ENCODE measurements at places on chromosomes 3 and 15.
A peak's percentile ranks its signal among the peaks of the same experiment; 100 is the strongest.

DNA sequence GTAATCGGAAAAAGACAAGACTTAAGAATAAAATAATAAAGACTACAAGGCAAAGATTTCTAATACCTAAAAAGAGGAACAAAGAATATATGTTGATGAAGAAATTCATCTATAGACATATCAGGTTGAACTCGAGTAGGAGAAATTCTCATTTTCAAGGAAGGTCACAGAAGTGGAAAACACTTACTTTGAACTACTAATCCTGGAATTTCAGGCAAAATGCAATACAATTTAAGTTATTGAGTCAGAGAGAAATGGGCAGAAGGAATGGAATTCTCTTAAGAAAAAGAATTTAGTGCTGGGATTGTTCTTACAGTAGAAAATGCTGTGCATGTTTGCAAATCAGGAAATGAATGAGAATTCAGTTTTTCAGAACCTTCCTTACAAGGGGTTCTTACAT lies 135.9 kb upstream of the TGFBR2 start:
- no peak for ATAC-seq
- H3K27ac ChIP-seq: no peak overlapping the region
- no peaks in the 10 kb centered on the region for H3K36me3 ChIP-seq
- no peaks in the 10 kb centered on the region for H3K27me3 ChIP-seq

- H3K27ac ChIP-seq: no peak overlapping the region
- H3K27me3 ChIP-seq: peaks cover 6% of the 10 kb centered on the region
- no peaks in the 10 kb centered on the region for H3K4me1 ChIP-seq
- H3K36me3 ChIP-seq: no peaks in the 10 kb centered on the region
- no peak overlapping the region for H3K4me3 ChIP-seq
Measured at GRCh38 chr15:65824031-65824743, 32.1 kb upstream of the DENND4A start.

GRCh38 chr15:60255390-60255789 lies 142.4 kb downstream of the ANXA2 start:
- no peak for ATAC-seq
- H3K4me1 ChIP-seq: no peaks in the 10 kb centered on the region
- H3K27ac ChIP-seq: no peak overlapping the region
- no peaks in the 10 kb centered on the region for H3K27me3 ChIP-seq

- ATAC-seq: no peak
- no peaks in the 10 kb centered on the region for H3K4me1 ChIP-seq
- no peak overlapping the region for H3K27ac ChIP-seq
Measured at GRCh38 chr3:58462829-58463180, 29.1 kb upstream of the KCTD6 start.

DNA sequence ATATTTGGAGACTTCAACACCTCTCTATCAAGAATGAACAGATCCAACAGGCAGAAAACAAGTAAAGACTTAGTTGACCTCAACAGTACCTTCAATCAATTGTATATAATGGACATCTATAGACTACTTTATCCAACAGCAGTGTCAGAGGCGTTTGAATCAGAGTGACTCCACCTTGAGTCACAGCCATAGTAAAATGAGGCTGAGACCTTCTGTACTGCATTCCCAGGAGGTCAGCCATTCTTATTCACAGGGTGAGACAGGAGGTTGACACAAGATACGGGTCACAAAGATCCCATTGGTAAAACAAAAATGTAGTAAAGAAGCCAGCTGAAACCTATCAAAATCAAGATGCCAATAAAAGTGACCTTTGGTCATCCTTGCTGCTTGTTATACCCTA lies 299.8 kb downstream of the CNTN3 start:
- no peak overlapping the region for H3K27ac ChIP-seq
- H3K4me3 ChIP-seq: no peak overlapping the region
- no peaks in the 10 kb centered on the region for H3K36me3 ChIP-seq
- no peak for ATAC-seq
- H3K4me1 ChIP-seq: no peaks in the 10 kb centered on the region

DNA sequence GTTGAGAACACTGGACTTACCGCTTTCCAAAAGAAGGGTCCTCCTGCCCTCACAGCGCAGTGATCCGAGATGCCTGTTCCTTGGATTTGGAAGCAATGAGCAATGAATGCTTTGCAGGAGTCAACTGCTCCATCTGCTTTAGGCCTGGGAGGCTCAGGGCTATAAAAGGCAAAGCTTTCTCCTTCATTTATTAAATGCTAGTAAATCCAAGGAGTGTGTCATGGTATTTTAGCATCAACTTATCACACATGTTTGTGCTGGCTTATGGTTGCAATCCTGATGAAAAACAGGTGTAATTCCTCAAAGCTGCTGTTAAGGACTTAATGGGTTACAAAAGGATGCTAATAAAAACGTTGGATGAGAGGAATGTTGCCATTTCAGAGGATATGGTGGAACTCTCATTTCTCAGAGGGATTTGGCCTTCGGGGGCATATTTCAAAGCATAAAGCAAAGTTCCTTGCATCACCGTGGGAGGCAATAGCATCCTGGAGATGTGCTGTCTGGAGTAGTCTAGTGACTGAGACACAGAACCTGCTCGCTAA lies 158.5 kb upstream of the TPM1 start:
- peak overlapping the region; percentile 90 for H3K27ac ChIP-seq
- H3K27me3 ChIP-seq: no peaks in the 10 kb centered on the region
- ATAC-seq: peak; percentile 70
- no peaks in the 10 kb centered on the region for H3K36me3 ChIP-seq
- peak overlapping the region; percentile 27 for H3K4me3 ChIP-seq

GRCh38 chr3:108564564-108564963 lies 24.7 kb downstream of the CIP2A start:
- peaks cover 6% of the 10 kb centered on the region for H3K36me3 ChIP-seq
- no peak for ATAC-seq
- no peaks in the 10 kb centered on the region for H3K27me3 ChIP-seq

DNA sequence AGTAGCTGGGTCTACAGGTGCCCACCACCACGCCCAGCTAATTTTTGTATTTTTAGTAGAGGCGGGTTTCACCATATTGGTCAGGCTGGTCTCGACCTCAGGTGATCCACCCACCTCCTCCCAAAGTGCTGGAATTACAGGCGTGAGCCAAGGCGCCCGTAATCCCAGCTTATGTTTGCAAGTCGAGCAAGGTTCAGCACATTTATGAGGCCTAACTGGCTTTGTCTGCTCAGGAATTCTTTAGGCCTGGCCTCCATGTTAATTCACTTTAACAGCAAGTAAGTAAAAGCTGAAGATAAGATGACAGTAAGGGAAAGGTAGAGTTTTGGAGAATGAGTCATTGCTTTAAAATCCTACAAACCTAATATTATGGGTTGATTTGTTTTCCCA lies 24.6 kb downstream of the SIDT1 start:
- ATAC-seq: no peak
- no peaks in the 10 kb centered on the region for H3K27me3 ChIP-seq
- no peaks in the 10 kb centered on the region for H3K36me3 ChIP-seq
- H3K4me1 ChIP-seq: no peaks in the 10 kb centered on the region

- no peaks in the 10 kb centered on the region for H3K4me1 ChIP-seq
- H3K4me3 ChIP-seq: no peak overlapping the region
- ATAC-seq: no peak
- H3K36me3 ChIP-seq: no peaks in the 10 kb centered on the region
- H3K27me3 ChIP-seq: peaks cover 12% of the 10 kb centered on the region
- H3K27ac ChIP-seq: no peak overlapping the region
Measured at GRCh38 chr15:68921926-68922325, 8.4 kb upstream of the SPESP1 start.

GRCh38 chr3:116863822-116864589 lies 154.4 kb downstream of the TUSC7 start:
- ATAC-seq: peak; percentile 34
- H3K36me3 ChIP-seq: no peaks in the 10 kb centered on the region
- peak overlapping the region; percentile 31 for H3K4me3 ChIP-seq
- H3K4me1 ChIP-seq: no peaks in the 10 kb centered on the region
- no peak overlapping the region for H3K27ac ChIP-seq
- no peaks in the 10 kb centered on the region for H3K27me3 ChIP-seq

- H3K27me3 ChIP-seq: no peaks in the 10 kb centered on the region
- H3K4me3 ChIP-seq: no peak overlapping the region
- H3K27ac ChIP-seq: no peak overlapping the region
- no peaks in the 10 kb centered on the region for H3K4me1 ChIP-seq
Measured at GRCh38 chr15:79339588-79340314, 28.8 kb downstream of the TMED3 start.

- H3K4me1 ChIP-seq: no peaks in the 10 kb centered on the region
- H3K36me3 ChIP-seq: peaks cover 9% of the 10 kb centered on the region
- no peak overlapping the region for H3K27ac ChIP-seq
- ATAC-seq: no peak
- H3K4me3 ChIP-seq: no peak overlapping the region
Measured at GRCh38 chr3:146177519-146177918, 16.5 kb upstream of the PLOD2 start.

GRCh38 chr3:18791182-18791581 lies 357.1 kb upstream of the KCNH8 start:
- H3K27ac ChIP-seq: no peak overlapping the region
- H3K36me3 ChIP-seq: no peaks in the 10 kb centered on the region
- ATAC-seq: no peak

GRCh38 chr3:10249833-10250232 lies 1.6 kb downstream of the TATDN2 start:
- H3K4me3 ChIP-seq: peak overlapping the region; percentile 56
- no peaks in the 10 kb centered on the region for H3K27me3 ChIP-seq

GRCh38 chr15:29859973-29860715 lies 37.9 kb upstream of the TJP1 start:
- H3K27me3 ChIP-seq: no peaks in the 10 kb centered on the region
- no peaks in the 10 kb centered on the region for H3K36me3 ChIP-seq
- no peak overlapping the region for H3K27ac ChIP-seq
- H3K4me3 ChIP-seq: no peak overlapping the region
- H3K4me1 ChIP-seq: no peaks in the 10 kb centered on the region

GRCh38 chr3:107345822-107346405 lies 31.3 kb upstream of the CCDC54 start:
- ATAC-seq: no peak
- H3K36me3 ChIP-seq: no peaks in the 10 kb centered on the region
- H3K4me1 ChIP-seq: no peaks in the 10 kb centered on the region
- H3K27ac ChIP-seq: no peak overlapping the region
- no peaks in the 10 kb centered on the region for H3K27me3 ChIP-seq

GRCh38 chr15:49627407-49627877 lies 6.6 kb downstream of the DTWD1 start:
- peaks cover 62% of the 10 kb centered on the region for H3K36me3 ChIP-seq
- H3K4me1 ChIP-seq: no peaks in the 10 kb centered on the region
- H3K4me3 ChIP-seq: no peak overlapping the region
- H3K27me3 ChIP-seq: no peaks in the 10 kb centered on the region

DNA sequence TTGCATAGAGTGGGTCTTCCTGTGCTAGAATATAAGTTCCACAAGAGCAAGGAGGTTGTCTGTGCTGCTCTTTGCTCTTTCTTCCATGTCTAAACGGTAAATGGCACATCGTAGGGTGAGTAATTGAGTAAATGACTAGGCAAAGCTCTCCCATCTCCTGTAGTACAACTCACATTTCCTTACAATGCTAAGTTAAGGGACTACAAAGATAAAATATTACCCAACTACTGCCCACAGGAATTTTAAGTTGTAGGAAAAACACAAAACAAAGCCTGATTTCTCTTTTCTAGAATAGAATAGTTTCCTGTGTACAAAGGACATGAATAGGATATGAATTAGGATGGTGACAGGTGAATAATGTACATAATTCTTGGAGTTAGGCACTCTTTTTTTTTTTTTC lies 19.9 kb upstream of the LRIG1 start:
- no peaks in the 10 kb centered on the region for H3K36me3 ChIP-seq
- H3K27ac ChIP-seq: no peak overlapping the region
- no peaks in the 10 kb centered on the region for H3K27me3 ChIP-seq
- no peak for ATAC-seq
- H3K4me1 ChIP-seq: no peaks in the 10 kb centered on the region

DNA sequence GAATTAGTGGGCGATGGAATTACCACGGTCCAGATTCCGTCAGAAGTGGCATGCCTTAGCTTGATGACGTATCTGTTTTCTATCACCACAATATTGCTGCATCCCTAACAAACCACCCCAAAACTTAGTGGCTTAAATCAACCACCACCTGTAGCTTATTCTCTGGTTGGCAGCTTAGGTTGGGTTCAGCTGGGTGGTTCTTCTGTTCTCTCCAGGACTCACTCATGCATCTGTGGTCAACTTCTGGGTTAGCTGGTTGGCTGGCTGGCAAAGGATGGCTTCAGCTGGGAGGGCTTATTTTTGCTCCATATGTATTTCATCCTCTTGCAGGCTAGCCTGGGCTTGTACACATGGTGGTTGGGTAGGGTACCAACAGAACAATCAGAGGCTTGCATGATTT lies 288.8 kb upstream of the LRRFIP2 start:
- H3K27me3 ChIP-seq: no peaks in the 10 kb centered on the region
- no peaks in the 10 kb centered on the region for H3K36me3 ChIP-seq
- H3K4me1 ChIP-seq: peaks cover 62% of the 10 kb centered on the region
- no peak for ATAC-seq
- no peak overlapping the region for H3K27ac ChIP-seq
- H3K4me3 ChIP-seq: no peak overlapping the region

DNA sequence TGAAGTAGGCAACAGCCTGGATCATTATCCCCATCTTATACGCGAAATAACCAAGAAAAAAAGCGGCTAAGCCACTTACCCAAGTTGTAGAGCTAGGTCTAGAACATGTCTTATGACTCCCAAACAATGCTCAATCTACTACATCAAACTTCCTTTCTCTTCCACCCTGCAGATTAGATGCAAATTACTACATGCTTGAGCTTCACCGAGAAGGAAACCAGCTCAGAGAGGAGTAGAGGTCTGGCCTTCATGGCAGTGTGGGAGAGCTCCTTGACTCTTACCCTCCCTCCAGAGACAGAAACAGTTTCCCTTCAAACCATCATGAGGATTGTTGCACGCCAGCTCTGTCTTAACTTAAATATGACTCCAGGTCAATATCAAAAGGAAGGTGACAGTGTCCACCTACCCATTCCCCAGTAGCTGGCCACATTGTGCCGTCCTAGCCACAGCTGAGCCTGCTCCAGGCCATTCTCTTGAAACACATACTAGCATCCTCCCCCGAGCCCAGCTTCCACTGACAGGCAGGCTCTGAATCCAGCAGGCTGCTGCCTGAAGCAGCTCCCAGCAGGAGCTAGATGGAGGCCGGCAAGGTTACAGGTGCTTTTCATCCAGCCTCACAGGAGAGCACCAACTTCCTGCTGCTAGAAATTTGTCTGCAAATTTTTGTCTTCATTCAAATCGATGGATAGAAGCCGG lies 56.8 kb downstream of the CPN2 start:
- H3K27me3 ChIP-seq: no peaks in the 10 kb centered on the region
- no peaks in the 10 kb centered on the region for H3K4me1 ChIP-seq
- no peaks in the 10 kb centered on the region for H3K36me3 ChIP-seq

- no peak overlapping the region for H3K27ac ChIP-seq
- H3K4me1 ChIP-seq: no peaks in the 10 kb centered on the region
- ATAC-seq: no peak
- no peaks in the 10 kb centered on the region for H3K36me3 ChIP-seq
Measured at GRCh38 chr3:121436641-121437040, 109.1 kb downstream of the POLQ start.

DNA sequence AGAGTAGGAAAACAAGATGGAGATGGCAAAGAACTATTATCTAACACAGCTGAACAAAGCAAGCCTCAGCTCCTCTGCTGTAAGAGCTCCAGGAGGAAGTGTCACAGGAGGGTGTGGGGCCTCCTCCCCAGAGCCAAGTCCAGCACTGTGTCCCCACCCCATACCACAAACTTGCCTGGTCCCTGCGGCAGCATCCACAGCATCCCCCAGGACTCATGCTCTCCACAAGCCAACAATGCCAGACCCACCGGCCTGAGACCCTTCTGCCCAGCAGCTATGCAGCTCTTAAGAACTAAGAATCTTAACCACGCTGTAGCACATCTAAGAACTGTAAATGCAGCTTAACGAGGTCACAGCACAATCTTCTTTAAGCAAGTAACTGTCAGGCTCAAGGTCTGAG lies 9.1 kb downstream of the RBM15B start:
- ATAC-seq: peak; percentile 24
- H3K27me3 ChIP-seq: no peaks in the 10 kb centered on the region
- no peak overlapping the region for H3K4me3 ChIP-seq
- peaks cover 29% of the 10 kb centered on the region for H3K4me1 ChIP-seq

Measured in gastroesophageal sphincter (tissue), 4 donors.